ENCODE measurements at places on chromosomes 11 and 22. TPM values are rescaled to one million over a fixed set of nuclear protein-coding genes. Genes with fewer than 3 reads are reported as not detected.

GRCh38 chr11:30317030-30317429 is 5.9 kb upstream of the ARL14EP start:
- H3K27ac ChIP-seq = no peak overlapping the region
- no peak for DNase-seq
- H3K36me3 ChIP-seq = no peaks in the 10 kb centered on the region
- H3K27me3 ChIP-seq = no peaks in the 10 kb centered on the region

DNA sequence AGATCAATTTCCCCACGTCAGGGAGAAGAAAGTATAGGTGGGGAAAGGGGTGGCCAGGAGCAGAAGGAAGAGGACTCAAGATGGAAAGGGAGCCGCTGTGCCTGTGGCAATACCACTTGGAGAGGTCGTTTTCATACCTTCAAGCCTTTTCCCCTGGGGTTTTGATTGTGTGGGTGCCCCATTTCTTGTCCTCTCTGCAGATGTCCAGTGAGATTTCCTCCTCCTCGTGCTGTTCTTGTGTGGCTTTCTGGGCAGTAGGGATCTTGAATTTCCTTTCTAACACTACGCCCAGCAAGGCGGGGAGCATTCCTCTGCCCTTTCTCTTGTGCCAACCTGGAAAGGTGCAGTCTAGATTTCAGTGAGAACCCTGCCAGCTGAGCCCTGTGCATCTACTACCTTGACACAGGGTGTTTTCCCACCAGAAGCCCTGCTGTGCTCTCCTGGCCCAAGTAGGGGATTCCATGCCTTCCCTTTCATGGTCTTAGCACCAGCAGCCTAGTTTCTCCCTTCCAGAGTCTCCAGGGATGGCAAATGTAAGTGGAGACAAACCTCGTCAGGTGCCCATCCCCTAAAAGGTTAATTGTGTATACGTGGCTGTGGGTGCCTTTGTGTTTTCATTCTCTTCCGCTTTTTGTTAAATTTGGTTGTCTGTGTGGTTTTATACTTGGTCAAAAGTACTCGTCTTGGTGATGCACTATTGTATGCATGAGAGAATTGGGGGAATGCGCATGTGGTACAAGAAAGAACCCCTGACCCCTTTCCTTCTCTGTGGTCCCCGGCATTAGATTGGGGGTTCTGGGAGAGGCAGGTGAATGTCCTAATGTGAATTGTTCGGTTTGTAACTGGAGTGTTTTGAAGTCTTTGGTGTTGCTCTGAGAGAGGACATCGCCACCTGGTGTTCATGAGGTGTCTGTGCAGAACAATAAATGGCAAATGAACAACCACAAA is 71.4 kb upstream of the MPEG1 start:
- DNase-seq = no peak
- no peaks in the 10 kb centered on the region for H3K36me3 ChIP-seq
- no peak overlapping the region for H3K4me3 ChIP-seq

GRCh38 chr22:32661296-32661695 is 140.2 kb upstream of the TIMP3 start:
- DNase-seq = no peak
- H3K4me1 ChIP-seq = peaks cover 5% of the 10 kb centered on the region
- no peak overlapping the region for H3K4me3 ChIP-seq
- H3K27ac ChIP-seq = peak overlapping the region; percentile 42
- H3K27me3 ChIP-seq = no peaks in the 10 kb centered on the region

- no peak overlapping the region for H3K4me3 ChIP-seq
- peak; percentile 90 for DNase-seq
- H3K36me3 ChIP-seq = no peaks in the 10 kb centered on the region
- no peaks in the 10 kb centered on the region for H3K4me1 ChIP-seq
Measured at GRCh38 chr22:47203554-47203991, 441.1 kb downstream of the TBC1D22A start.

GRCh38 chr11:119194811-119195440 is 9.7 kb downstream of the NHERF4 start:
- H3K27me3 ChIP-seq = no peaks in the 10 kb centered on the region
- no peak overlapping the region for H3K4me3 ChIP-seq
- no peaks in the 10 kb centered on the region for H3K36me3 ChIP-seq

- peaks cover 37% of the 10 kb centered on the region for H3K36me3 ChIP-seq
- H3K27me3 ChIP-seq = no peaks in the 10 kb centered on the region
- H3K4me1 ChIP-seq = peaks cover 5% of the 10 kb centered on the region
- no peak overlapping the region for H3K27ac ChIP-seq
- no peak overlapping the region for H3K4me3 ChIP-seq
Measured at GRCh38 chr11:78207532-78208256, 19.0 kb downstream of the USP35 start.

TUB gene
- 13.5 TPM for total RNA-seq

CAPN5 gene
- 15.0 TPM for total RNA-seq

RFPL1 gene
- not detected for total RNA-seq

LIF gene
- total RNA-seq = 0.49 TPM

OR9G1 gene
- not detected for total RNA-seq

Measured in vagina (tissue), 2 donors.